GM20000 (cell line): ENCODE measurements at places on chromosomes 13 and 19.
A peak's percentile ranks its signal among the peaks of the same experiment; 100 is the strongest.

DNA sequence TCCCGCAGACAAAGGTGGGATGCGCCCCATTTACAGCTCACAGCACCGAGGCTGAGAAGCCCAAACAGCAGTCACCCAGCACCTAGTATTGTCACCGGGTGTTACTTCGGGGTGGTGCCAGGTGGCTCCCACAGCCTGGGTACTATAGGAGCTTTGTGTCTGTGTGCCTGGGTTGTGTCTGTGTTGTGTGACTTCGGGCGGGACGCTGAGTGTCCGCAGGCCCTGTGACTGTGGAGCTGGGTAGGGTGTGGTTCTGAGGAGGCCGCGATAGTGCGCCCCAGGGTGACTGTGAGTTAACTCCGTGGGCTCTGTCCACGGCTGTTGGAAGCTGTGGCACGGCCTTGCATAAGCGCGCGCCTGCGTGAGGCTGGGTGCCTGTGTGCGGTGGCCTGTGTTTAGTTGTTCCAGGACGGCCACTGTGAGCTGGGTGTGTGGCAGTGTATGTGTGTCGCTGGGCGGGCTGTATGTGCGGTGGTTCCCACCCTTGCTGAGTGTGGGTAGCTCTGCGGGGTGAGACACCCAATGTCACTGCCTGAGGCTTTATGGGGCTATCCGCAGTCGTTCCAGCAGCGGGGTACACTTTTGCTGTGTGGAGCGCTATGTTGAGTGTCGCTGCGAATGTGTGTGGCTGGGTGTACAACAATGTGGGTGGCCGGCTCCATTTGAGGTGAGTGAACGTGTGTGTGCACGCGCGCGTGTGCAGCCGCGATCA lies 559 bp upstream of the SSBP4 start:
- DNase-seq: peak; percentile 45

- DNase-seq: no peak
Observed at GRCh38 chr13:82713687-82714405, 1168.4 kb downstream of the SLITRK1 start.

DNA sequence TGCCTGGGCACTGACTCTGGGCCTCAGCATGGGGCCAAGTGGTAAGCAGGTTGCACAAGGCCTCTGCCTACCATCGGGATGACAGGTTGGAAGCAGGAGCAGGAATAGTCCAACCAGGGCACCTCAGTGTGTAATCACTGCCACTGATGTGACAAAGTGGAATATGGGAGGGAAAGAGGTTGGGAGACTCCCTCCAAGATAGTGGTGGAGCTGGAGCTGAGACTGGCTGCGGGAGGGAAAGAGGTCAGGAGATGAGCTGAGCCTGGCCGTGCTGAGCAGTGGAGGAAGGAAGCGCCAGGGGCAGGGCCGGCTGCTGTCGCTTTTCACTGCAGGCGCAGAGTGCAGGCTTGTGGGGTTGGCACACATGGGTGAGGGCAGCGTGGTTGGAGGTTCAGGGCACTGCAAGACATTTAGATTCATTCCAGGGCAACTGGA lies 6.8 kb downstream of the UPF3A start:
- DNase-seq: no peak

DNA sequence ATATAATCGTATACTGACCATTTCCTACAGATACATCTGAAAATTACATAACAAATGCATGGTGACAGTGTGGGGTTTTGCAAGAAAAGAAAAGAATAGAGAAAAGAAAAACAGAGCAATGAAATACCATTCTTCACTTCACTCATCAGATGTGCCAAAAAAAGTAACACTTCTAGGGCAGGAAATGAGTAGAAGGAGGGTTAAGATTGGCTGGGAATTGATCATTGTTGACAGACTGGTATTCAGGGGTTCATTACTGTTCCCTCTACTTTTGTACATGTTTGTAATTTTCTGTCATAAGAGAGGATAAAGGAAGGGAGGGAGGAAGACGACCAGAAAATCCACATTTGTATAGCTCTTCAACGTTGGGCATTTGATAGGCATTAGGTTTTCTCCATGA lies 31.5 kb downstream of the ABCC4 start:
- DNase-seq: no peak

DNA sequence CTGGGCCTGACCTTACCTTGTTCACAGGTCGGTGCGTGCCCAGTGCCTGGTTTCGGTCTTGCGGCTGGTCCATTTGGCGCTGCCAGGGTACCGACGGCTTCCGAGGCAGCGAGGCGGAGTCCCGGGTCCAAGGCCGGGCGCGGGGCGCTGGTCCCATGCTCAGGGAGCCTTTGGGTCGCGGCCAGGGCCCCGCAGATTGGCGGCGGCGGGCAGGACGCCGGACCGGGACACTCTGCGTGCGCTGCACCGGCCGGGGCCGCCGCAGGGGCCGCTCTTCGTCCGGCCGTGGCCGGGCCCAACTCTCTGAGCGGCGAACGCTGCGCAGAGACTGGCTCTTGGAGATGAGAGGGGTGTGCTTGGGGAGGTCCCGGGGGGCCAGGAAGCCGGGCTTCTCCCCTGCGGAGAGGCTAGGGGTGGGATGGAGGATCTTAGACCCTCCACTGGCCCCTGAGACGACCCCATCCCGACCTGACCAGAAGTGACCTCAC lies 3.4 kb upstream of the WIZ start:
- DNase-seq: no peak

DNA sequence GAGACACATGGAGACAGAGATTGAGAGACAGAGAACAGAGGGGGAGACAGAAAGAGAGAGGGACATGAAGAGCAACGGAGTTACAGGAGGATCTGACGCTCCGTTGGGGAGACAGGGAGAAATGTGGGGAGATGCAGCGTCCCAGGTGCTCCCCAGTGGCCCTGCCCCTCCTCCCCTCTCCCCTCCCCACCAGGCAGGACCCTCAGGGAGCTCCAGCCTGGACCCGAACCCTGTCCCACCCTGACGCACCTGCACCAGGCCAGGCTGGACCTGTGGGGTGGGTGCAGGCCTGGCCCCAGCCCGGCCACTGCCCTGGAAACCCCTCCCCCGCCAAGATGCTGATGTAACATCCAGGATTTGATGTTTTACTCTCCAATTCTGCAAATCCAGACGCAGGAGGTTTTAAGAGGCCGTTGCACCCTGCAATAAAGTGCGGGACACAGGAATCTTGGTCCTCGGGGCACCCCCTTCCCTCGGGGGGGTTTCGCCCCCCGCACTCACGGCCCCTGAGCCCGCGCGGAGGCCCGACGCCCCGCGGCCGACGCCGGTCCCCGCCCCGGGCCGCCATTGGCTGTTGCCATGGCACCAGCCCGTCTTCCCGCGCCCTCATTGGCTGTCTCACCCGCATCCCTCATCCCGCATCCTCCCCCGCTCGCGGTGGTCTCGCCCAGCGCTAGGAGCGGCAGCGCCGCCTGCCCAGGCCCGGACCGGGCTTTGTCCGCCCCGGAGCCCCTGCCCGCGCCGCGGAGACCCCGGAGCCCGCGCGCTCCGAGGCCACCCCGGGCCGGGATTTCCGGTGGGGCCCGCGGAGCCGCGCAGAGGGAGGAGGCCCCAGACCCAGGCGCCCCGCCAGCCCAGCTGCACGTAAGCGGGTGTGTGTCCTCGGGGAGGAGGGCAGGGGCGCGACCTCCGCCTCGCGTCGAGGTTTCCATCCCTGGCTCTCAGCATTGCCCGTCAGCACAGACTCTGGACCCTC lies at the start of gene APC2:
Gene APC2, plus strand, starts transcription at position 655 of the 976 bp plus-strand sequence. CDS start 2,881 bp downstream, outside the sequence.
- DNase-seq: peak; percentile 81

GRCh38 chr13:45055198-45055901 lies 65.0 kb upstream of the GTF2F2 start:
- peak; percentile 55 for DNase-seq

- DNase-seq: no peak
Observed at GRCh38 chr19:35407619-35408018, 36.8 kb downstream of the GPR42 start.

- DNase-seq: no peak
Observed at GRCh38 chr13:112177450-112178288, 110.7 kb downstream of the SOX1 start.

GRCh38 chr19:14089412-14089661 lies 1.2 kb downstream of the SAMD1 start:
- DNase-seq: peak; percentile 41

DNA sequence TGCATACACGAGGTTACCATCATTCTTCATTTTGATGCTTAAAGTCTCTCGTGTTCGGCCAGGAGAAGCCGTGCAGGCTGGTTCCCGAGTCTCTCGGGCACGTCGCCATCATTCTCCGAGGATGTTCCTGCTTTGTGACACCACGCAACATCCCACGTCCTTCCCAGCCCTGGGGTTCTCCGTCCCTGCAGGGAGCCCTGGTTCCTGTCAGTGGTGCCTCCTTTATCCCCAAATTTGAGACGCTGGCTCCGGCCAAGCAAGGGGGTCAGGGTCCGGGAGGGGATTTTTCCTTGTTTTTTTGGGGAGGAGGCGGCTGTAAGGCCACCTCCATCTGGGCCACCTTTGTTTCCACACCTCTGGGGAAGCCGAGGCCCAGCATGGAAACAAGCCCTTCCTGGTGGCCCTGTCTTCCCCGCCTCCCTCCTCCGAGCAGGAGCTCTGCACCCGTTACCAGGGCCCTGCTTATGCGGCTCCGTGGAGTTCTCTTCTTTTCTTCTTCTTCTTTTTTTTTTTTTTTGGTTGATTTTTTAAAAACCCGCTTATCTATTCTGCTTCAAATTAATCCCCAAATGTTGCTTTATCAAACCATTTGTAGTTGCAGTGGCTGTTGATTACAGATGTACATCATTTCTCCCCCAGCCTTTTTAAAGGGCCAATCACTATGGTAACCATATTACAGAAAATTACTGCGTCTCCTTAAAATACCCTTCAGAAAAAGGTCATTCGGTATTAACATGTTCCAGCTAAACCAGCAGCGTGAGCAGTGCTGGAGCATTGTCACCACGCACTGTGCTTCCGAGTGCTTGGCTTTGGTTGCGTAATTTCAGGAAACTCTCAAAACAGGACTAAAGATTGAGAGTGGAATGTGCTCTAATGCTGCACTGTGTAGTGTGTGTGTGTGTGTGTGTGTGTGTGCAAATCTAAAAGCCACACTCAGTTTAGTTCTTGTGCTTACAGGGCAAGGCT lies 50.4 kb downstream of the TEX29 start:
- DNase-seq: no peak

DNA sequence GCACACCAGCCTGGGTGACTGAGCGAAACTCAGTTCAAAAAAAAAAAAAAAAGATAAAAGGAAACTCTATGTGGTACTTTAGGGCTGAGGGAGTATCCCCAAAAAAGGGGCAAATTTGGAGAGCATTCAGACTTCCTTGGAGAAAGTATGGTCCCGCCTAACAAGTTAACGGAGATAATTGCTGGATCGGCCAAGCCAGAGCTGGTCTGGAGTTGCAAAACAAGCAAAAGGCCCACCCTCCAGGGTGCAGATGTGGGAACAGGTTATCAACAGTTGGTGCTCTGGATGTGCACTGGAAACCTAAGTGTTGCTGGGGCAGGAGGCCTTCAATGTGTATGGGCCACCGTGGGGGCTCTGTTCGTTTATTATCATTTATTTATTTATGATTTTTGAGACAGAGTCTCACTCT lies 2.8 kb downstream of the IQCN start:
- no peak for DNase-seq

- no peak for DNase-seq
Observed at GRCh38 chr19:46629546-46630025, 4.7 kb upstream of the PTGIR start.

DNA sequence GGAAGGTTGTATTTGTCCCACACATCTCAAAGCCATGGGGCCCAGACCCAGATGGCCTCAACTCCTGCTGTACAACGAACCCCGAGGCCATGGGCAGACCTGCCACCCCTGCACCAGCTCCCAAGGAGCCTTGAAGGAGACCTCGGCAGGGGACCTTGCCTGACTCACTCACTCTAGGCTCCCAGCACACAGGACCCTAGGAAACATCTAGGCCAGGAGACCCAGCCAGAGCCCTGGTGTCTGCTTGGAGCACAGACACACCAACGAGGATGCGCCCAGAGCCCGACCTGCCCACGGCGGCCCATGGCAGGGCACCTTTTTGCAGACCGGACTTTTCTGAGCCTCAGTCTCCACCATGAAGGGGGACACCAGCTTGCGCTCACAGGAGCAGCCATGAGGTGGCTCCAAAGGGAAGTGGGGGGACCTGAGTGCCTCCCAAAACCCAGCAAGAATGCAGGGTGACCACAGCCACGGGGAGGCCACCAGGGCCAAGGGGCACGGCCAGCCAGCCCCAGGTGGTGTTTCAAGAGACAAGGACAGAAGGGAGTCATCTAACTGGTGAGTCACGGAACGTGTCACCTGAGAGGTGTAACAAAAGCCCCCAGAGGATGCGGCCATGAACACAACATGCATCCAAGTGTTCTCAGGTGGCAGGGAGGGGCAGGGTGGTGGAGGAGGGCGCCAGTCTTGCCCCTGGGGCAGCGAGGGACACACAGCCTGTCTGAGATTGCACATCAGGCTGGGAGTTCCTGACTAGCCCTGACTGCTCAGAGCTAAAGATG lies 4.9 kb upstream of the CERS1 start:
- DNase-seq: no peak
